ENCODE measurements at places on chromosomes 11 and 22.
A peak's percentile ranks its signal among the peaks of the same experiment; 100 is the strongest.

DNA sequence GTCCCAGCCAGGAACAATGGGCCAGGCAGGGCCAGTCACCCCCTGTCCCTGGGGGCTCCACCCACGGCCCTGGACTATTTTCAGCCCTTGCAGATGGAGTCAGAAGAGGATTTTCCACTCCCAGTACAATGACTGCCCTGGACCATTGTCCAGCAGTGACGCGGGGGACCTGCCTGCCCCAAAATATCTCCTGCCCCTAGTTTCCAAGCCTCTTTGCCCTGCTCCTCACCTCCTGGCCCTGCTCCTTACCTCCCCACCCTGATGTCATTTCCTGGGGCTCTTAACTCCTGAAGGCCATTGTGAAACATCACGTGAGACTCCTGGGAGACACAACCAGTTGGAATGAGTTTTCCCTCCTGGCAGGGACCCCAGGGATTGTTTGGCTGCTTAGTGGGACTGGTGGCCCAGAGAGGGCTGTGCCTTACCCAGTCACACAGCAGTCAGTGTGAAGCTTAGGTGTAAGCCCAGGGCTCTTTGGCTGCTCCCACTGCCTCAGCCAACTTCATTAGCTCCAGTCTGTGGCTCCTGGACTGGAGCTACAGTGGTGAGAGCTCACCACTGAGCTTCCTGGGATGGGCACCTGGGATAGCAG is 22.2 kb downstream of the P2RY2 start:
- no peak for DNase-seq

- no peak for DNase-seq
These were observed 10.9 kb downstream of the CHADL start for GRCh38 chr22:41229730-41230400.

GRCh38 chr11:15185021-15185420 is 70.3 kb downstream of the INSC start:
- DNase-seq = no peak

- no peak for DNase-seq
These were observed 35.2 kb downstream of the SGSM1 start for GRCh38 chr22:24841261-24841660.

DNA sequence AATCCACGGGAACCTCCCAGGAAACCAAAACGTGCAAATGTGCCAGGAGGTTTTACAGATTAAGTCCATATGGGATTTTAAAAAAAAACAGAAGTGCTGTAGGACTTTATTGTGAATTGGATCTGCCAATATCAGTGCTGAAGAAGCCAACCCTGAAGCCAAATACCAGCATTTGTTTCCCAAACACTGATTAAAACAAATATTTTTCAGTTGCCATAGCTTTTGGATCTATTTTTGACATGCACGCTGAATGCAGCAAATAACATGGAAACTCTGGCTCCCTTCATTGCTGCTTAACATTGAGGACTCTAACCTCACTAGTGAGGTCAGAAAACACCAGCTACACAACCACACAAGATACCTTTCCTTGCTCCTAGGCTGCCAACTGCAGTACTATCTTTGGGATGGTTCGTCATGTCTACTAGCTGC is 28.4 kb upstream of the SIK2 start:
- no peak for DNase-seq

GRCh38 chr11:119445850-119446249 is 22.9 kb upstream of the THY1 start:
- DNase-seq = no peak

GRCh38 chr11:114106986-114107385 is 47.5 kb downstream of the ZBTB16 start:
- no peak for DNase-seq

DNA sequence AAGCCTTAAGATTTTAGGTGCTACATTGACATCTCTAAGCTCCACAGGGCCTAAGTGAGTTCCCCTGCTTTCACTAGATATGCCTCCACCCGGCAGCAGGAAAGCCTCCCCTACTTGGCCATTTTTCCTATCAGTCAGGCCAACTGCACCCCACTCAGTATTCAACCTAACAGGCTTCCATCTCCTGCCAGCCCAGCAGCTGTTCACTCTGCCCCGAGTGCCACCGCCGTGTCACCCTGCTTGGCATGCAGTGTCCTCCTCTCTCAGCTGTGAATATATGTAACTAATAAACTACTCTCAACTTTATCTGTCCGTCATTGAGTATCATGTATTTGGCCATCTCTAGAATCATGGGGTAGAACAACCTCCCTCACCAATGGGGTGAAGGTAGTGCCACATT is 9.0 kb upstream of the OR6M1 start:
- no peak for DNase-seq

DNA sequence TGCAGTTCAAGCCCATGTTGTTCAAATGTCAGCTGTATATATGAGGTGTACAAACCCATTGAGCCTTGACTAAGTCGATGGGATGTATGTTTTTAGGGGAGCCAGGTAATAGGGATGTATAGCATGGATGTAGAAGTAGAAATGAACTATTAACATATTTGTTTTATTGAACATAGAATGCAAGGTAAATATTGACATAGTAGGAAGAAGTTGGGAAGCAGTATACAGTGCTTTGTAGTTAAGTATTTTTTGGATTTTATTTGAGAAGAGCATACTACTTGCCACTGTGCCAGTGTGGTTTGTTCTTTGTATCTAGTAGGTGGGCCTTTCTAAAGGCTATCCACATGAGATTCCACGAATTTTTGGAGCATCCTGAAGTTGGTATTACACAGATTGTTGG is 20.8 kb upstream of the NAT10 start:
- DNase-seq = no peak

- peak; percentile 45 for DNase-seq
These were observed 67.3 kb upstream of the NUP50 start for GRCh38 chr22:45096256-45096907.
